ENCODE measurements at places on chromosomes 6 and 20. TPM values are rescaled to one million over a fixed set of nuclear protein-coding genes. Genes with fewer than 3 reads are reported as not detected.
A peak's percentile ranks its signal among the peaks of the same experiment; 100 is the strongest.

GRCh38 chr6:132192631-132193030, 208.6 kb downstream of the MOXD1 start:
- H3K4me3 ChIP-seq: no peak overlapping the region
- no peak overlapping the region for H3K27ac ChIP-seq
- no peaks in the 10 kb centered on the region for H3K27me3 ChIP-seq

- H3K27ac ChIP-seq: peak overlapping the region; percentile 62
- no peak for DNase-seq
- peaks cover 6% of the 10 kb centered on the region for H3K4me1 ChIP-seq
- H3K4me3 ChIP-seq: no peak overlapping the region
- H3K27me3 ChIP-seq: no peaks in the 10 kb centered on the region
Observed at GRCh38 chr6:11262242-11262641, 29.8 kb upstream of the NEDD9 start.

DNA sequence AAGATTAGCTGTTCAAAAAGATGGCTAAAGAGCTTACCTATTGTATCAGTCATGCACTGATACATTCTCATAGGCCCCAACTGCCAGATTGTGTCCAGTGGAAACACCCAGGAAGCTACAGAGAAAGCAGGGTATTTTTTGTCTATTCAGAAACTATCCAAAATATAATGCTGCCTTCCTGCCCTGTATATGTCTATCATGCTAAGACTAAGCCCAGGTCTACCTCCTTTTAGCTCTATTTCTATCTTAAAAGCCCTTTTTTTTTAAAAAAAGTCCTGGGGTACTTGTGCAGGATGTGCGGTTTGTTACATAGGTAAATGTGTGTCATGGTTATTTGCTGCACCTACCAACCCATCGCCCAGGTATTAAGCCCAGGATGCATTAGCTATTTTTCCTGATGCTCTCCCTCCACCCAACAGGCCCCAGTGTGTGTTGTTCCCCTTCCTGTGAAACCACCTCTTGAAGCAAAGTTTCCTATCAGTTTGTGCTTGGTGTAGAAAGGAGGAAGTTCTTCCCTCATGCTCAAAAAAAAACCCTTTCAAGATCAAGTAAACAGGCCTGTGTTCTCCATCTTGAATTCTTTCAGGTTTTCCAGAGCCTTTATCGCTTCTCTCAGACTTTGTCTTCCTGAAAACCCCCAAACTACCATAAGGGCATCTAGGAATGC, 514 bp downstream of the DEFB129 start:
- no peak overlapping the region for H3K27ac ChIP-seq
- H3K4me3 ChIP-seq: no peak overlapping the region
- DNase-seq: no peak
- H3K27me3 ChIP-seq: peaks cover 7% of the 10 kb centered on the region

GRCh38 chr20:40941133-40941610, 87.5 kb upstream of the TOP1 start:
- no peaks in the 10 kb centered on the region for H3K36me3 ChIP-seq
- no peak for DNase-seq
- no peaks in the 10 kb centered on the region for H3K4me1 ChIP-seq
- H3K27ac ChIP-seq: no peak overlapping the region
- no peaks in the 10 kb centered on the region for H3K27me3 ChIP-seq
- no peak overlapping the region for H3K4me3 ChIP-seq

DNA sequence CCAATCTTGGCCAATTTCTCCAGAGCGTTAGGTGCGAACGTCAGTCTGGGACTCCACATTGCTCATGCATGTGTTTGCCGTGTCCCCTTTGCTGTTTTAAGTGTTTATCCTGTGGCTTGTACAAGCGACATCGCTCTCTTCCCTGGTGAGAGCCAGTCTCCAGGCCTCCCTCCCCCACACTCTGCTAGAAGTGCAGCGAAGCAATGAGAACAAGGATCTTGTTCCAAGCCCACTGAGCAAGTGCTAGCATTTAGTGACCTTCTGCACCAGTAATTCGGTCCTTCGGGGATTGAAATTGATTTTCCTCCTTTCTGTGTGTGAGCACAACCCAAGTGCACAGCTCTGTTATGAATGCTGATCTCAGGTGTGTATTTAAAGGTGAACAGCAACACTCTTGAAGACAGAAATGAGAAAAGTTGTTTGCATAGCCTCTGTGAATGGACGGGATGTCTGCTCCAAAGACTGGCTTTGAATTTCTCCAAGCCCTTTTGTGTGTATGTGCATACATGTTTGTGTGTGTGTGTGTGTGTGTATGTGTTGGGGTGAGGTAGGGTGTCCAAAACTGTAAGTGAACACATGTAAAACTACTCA, 29.0 kb downstream of the CD83 start:
- no peak for DNase-seq
- H3K4me3 ChIP-seq: no peak overlapping the region
- H3K27me3 ChIP-seq: no peaks in the 10 kb centered on the region
- no peak overlapping the region for H3K27ac ChIP-seq
- no peaks in the 10 kb centered on the region for H3K4me1 ChIP-seq

The NMBR gene
- total RNA-seq: not detected
